ENCODE measurements at places on chromosomes 1 and 21.
A peak's percentile ranks its signal among the peaks of the same experiment; 100 is the strongest.

DNA sequence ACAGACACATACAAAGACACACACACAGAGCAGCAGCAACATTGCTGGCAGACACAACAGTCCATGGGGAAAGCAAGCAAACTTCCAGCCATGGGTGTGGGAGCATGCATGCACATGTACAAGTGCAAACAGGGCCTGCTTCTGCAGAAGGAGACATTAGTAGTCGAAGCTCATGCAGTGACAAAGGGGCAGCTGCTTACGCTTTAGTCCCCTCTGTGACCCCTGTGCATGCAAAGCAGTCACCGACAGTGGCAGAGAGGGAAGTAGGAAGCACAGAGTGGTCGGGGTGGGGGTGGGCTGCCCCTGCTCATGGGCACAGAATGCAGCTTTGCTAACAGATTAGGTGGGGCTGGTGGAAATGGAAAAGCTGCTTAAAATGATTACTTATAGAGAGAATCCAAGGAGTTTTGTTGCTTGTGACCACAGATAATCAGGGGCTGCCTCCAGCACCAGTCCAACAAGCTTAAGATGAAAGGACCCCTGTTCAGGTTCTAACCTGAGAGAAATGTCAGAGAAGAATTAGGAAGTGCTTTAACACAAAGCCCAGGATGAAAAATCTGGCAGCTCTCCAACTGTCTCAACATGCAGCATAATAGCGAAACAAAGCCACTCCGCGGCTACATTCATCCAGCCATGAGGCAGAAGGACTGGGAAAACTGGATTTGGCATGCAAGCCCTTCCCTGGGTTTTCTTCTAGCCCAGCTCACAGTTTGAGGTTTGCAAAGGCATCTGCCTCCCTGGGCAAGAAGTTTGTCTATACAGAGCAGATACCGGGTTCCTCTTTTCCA is 378.9 kb downstream of the KCNH1 start:
- no peak for DNase-seq

GRCh38 chr1:60699325-60699724 is 383.0 kb upstream of the NFIA start:
- no peak for DNase-seq

GRCh38 chr1:195576641-195577040 is 1031.6 kb downstream of the KCNT2 start:
- no peak for DNase-seq

GRCh38 chr1:110787328-110788071 is 85.4 kb upstream of the CD53 start:
- DNase-seq = no peak

GRCh38 chr1:75671708-75672107 is 52.8 kb upstream of the ACADM start:
- no peak for DNase-seq

GRCh38 chr1:235583511-235584001 is 66.0 kb downstream of the GNG4 start:
- DNase-seq = no peak

- DNase-seq = no peak
Observed at GRCh38 chr1:2594001-2594640, 7.5 kb downstream of the PRXL2B start.

DNA sequence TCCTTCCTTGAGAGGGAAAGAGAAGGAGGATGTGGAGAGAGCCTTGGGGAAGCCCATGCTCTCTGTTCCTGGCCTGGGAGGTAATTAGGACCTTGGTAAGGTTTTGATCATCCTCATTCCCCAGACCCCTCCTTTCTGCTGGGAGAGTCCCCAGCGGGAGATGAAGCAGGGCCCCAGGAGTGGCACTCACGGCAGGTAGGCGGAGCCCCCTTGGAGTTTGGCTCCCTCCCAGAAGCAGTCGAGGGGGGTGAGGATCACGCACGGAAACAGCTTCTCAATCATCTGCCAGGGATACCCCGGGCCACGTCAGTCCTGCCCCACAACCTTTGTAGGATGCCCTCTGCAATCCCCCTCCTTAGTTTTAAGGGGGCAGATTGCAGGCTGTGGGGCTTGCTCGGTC is 11.5 kb downstream of the PTCH2 start:
- DNase-seq = no peak

GRCh38 chr1:109530457-109531087 is 9.1 kb upstream of the GPR61 start:
- DNase-seq = no peak

DNA sequence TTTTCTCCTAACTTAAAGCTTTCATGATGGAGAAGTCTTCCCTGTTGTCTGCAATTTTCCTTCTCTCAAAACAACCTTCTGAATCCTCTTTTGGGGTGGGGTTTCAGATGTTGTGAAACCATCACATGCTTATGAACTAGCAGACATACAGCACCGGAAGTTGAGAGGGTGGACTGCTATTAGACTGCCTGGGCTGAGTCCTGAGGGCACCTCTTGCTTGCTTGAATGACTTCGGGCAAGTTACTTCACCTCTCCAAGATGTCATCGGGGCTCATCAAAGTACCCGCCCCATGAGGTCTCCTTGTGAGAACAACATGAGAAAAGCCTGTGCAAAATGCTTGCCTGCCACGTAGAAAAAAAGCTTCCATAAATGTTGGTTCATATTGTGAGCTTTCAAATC is 89.6 kb downstream of the CCDC185 start:
- no peak for DNase-seq

DNA sequence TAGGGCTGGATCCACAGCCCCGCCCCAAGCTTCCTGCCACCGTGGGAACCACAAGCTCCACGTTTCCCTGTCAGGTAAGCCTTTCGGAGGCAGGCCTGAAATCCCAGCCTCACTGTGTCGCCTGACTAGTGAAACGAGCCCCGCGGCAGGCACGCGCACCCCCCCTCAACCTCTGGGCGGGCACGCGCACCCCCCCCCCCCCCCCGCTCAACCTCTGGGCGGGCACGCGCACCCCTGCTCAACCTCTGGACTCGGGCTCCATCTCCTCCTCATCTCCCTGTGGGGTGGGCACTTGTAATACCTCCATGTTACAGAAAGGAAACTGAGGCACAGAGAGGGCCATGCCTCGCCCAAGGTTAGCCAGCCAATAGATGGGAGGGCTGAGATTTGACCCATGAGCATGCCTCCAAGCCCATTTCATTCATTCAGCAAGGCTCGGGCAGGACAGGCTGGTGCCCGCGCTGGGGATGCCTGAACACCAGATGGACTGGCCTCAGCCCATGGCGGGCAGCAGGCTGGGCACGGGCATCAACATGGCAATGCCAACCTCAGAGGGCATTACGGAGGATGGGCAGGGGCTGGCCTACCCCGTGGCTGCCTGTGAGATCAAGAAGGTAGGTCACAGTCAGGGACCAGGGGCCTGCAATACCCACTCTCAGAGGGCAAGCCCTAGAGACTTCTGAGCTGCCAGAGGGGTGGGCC is 4.7 kb downstream of the CFAP410 start:
- DNase-seq = no peak

DNA sequence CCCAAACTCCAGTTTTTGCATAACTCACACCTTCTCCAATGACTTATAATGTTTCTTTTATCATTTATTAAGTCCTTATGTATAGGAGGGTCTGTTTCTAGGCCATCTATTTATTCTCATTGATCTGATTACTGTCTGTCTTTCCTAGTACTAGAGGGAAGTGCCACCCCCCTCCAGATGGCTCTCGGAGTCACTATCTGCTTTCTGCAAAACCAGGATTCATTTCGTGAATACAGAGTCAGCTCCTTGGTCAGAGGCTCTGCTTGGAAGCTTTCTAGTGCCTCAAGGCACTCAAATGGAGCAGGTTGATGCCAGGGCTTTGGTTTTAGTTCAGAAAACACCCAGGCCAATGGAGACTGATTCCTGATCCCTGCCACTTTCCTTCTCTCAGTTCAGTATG is 102.3 kb upstream of the CD34 start:
- DNase-seq = no peak

- peak; percentile 36 for DNase-seq
Observed at GRCh38 chr1:1778663-1779319, 521 bp upstream of the NADK start.

GRCh38 chr21:42561762-42562650 is 48.4 kb downstream of the SLC37A1 start:
- DNase-seq = no peak

GRCh38 chr1:19650416-19651140 is 6.5 kb downstream of the NBL1 start:
- DNase-seq = no peak

GRCh38 chr1:54887665-54888071 is 673 bp upstream of the DHCR24 start:
- DNase-seq = no peak

DNA sequence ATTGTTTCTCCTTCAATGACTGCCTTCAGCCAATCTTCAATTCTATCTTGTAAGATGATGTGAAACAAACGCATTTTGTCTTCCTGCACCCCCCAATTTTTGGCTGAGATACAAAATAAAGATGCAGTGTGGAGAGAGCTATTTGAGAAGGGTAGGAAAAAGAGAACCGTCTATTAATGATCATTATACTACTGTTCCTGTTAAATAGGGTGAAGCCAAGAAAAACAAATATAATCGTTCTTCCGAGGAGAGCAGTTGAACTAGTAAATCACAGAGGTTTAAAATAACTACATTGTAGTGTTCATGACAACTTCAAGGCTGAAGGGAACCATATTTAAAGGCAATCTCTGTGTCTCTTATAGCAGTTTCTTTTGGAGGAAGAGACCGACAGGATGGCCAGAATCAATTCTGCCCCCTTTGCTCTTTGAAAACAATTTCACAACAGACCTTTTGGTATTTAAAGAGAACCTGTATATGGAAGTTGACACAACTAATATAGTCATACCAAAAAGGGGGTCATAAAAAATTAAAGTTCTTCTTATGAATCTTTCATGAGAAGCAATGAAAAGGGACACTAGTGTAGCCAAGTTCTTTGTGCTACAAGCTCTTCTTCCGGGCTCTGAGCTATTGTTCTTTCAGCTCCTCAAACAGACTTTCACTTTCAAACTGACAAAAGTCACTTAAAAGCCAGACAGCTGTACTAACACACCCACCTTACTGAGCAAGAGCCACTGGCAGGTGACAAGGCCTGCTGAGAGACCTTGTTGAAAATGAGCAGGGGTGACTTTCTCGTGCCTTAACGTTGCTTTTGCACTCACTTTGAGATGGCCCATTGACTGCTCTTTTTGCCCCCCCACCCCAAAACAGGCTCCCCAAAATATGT is 30.9 kb downstream of the PROX1 start:
- no peak for DNase-seq

GRCh38 chr1:228308085-228308601 is 98.5 kb downstream of the TRIM11 start:
- no peak for DNase-seq

- DNase-seq = no peak
Observed at GRCh38 chr1:224616756-224617409, 766 bp downstream of the CNIH3 start.

GRCh38 chr1:59761443-59761842 is 53.3 kb upstream of the HOOK1 start:
- DNase-seq = no peak

DNA sequence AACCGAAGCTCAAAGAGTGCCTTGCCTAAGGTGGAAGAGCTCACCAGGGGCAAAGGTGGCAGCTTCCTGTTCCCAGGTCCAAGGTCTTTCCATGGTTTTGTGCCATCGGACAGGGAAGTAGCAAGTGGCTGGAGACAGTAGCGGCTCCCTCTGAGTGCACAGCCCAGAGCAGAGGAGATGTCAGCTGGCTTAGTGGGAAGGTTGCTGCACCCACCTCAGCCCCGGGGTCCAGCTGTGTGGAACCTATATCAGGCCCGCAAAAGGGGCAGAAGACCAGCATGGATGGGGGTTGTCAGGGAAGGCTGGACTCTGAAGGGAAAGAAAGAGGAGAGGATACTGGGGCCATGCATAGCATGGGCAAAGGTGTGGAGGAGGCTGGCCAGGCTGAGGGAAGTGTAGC is 6.8 kb downstream of the IKBKE start:
- DNase-seq = no peak

GRCh38 chr1:60825593-60825992 is 256.8 kb upstream of the NFIA start:
- no peak for DNase-seq

GRCh38 chr1:23911921-23912320 is 1.2 kb downstream of the CNR2 start:
- no peak for DNase-seq

GRCh38 chr1:27597516-27598294 is 6.2 kb downstream of the AHDC1 start:
- no peak for DNase-seq

GRCh38 chr1:17831597-17831996 is 76.5 kb downstream of the ACTL8 start:
- no peak for DNase-seq

DNA sequence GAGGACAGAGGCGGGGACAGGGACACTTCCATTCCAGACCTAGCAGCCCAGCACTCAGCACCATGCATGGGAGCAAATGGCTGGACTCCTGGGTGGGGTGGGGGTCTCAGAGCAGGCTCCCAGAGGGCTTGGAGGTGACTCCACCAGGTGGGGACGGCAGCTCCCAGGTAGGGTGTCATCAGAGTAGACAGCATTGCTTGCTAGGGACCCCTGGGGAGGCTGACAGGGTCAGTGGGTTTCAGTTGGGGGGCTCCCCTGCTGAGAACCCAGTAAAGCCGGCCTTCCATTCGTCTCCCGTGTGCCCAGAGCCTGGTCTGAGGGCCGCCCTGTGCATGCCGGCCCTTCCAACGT is 4.8 kb upstream of the GJC2 start:
- DNase-seq = no peak

DNA sequence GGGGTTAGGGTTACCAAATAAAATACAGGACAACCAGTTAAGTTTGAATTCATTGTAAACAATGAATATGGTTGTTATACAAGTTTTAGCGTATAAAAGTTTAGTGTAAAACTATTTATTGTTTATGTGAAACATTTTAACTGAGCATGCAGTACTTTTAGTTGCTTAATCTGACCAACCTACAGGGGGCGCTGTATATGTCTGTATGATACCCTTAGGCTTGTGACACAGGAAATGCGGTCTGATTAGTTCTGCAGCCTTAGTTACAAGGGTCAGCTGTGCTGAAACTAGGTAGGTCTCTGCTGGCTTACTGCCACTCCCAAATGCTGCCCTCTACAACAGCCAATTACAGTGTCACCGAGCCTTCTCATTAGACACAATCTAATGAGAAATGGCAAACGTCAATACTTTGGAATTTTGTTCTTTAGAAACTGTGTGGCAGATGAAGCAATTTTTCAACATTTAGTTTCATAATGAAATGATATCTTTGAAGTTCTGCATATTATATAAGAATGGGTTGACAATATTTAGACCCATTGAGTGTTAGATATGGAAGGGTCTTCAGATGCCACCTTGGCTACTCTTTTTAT is 56.2 kb downstream of the NTNG1 start:
- DNase-seq = no peak

DNA sequence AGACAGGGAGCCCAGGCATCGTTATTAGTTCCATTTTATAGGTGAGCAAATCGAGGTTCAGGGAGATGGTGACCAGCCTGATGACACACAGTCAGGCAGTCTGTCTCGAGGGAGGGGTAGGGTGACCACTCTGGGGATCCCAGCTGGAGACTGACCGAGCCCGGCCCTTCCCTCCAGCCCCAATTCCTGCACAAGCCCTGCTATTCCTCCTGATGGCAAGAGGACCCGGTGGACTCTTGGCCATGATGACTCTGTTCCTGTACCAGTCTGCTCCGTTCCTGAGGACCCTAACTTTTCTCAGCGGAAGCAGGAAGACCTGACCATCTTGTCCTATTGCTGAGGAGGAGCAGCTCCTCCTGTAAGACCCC is 391 bp downstream of the AGT start:
- DNase-seq = no peak

GRCh38 chr1:203269654-203270020 is 35.7 kb upstream of the BTG2 start:
- no peak for DNase-seq

- no peak for DNase-seq
Observed at GRCh38 chr1:168335500-168335899, 54.8 kb downstream of the TBX19 start.

GRCh38 chr1:108669679-108670078 is 8.8 kb upstream of the HENMT1 start:
- DNase-seq = no peak
